ENCODE measurements at places on chromosomes 12 and 14. TPM values are rescaled to one million over a fixed set of nuclear protein-coding genes. Genes with fewer than 3 reads are reported as not detected.
A peak's percentile ranks its signal among the peaks of the same experiment; 100 is the strongest.

GRCh38 chr14:20769421-20769820, 1.2 kb downstream of the EDDM3B start:
- no peak for DNase-seq

GRCh38 chr12:100170313-100170858, 27.7 kb upstream of the BLTP3B start:
- no peak for DNase-seq

- peak; percentile 78 for DNase-seq
These were observed 10.2 kb upstream of the BHLHE41 start for GRCh38 chr12:26135010-26135420.

DNA sequence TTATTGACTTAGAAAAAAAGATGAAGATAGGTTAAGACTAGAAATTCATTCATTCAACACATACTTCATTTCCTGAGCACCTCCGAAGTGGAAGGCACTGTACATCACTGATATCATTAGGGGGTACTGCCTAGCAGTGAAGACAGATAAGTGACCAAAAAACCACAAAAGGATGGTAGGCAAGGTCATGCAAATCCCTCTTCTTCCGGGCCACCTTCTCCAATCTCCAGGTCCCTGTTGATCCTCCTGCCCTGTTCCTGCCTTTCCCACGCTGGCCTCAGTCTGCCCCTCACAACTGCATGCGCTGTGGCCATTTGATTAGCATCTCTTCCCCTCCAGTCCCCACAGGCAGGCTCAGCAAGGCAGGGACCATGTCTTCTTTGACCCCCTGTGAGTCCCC, 60.8 kb downstream of the SETD3 start:
- DNase-seq = no peak

DNA sequence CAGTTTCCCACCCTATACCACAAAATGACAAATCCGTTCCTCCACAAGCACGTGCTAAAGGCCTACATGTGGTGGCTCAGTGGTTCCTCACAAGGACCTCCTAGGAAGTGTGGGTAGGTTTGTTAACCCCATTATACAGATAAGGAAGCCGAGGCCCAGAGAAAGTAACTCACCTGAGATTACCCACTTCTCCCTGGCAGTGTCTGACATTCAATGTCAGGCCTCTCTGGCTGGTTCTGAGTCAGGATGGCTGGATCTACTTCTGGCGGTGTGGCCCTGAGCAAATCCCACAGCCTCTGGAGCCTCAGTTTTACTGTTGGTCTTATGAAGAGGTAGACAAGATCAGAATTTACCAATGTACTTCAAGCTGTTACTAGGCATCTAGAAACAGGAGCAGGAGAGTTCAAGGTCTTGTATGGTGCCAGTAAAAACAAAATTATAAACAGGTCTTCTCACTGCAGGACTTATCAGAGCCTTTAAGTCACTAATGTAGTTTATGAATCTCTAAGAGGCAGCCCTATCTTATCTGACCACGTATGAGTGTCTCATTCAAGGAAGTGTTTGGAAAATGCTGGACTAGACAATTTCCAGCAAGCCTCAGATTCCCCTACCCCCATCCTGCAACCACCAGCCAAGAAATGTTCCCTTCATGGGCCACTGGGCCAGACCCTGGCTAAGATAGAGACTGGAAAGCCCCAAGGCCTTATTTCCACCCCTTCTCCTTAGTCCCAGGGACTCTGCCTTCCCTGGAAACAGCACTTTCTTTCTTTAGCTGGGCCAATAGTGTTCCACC, 4.2 kb downstream of the HSPB8 start:
- peak; percentile 64 for DNase-seq

DNA sequence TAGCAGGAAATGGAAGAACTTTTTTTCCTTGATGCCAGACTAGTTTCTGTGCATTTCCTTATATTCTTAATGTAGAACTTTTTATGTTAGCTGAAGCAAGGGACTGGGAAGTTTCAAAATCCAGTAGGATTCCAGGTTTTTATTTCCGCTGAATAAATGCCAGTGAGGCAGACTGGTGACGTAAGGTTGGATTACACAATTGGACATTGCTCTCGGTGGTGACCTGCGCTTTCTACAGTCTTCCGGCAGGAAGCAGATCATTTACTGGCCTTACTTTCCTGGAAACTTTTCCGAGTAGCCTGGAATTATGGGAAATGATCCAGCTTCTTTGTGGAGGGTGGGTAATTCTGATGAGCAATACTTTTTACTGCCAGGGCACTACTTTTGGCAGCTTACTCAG, 3.6 kb downstream of the IFT43 start:
- DNase-seq = peak; percentile 80

GRCh38 chr14:89957376-89957775, 1.6 kb downstream of the TDP1 start:
- no peak for DNase-seq

DNA sequence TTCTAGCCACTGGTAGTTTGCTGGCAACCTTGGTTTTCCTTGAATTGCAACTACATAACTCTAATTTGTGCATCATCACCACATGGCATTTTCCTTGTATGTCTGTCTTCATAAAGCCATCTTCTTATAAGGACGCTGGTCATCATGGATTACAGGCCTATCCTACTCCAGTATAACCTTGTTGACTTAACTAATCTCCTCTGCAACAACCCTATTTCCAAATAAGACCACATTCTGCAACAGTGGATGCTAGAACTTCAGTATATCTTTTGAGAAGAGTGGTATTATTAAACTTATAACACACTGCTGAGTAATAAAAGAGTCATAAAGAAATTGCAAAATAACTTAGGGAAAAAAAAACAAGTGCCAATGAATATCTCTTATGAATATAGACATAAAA, 511.8 kb upstream of the FOXG1 start:
- DNase-seq = no peak

DNA sequence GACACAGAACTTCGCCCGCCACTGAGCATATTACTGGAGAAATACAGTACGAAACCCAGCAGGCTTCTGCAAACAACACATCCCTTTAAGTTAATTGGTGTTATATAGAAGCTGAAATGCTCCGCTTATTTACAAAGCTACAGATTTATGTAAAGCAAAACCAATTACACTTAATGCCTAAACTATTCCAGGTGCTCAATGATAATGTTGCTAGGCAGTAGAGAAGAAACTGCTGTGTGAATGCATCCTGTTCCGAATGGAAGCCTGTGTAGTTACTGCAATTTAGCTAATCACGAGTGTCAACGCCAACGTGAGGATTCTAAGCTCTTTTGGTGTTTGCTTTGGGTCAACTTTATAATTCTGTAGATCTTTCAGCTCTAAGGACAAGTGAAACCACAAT, 89.8 kb downstream of the SLC15A5 start:
- DNase-seq = no peak

GRCh38 chr12:11577658-11578260, 71.7 kb upstream of the ETV6 start:
- peak; percentile 31 for DNase-seq

DNA sequence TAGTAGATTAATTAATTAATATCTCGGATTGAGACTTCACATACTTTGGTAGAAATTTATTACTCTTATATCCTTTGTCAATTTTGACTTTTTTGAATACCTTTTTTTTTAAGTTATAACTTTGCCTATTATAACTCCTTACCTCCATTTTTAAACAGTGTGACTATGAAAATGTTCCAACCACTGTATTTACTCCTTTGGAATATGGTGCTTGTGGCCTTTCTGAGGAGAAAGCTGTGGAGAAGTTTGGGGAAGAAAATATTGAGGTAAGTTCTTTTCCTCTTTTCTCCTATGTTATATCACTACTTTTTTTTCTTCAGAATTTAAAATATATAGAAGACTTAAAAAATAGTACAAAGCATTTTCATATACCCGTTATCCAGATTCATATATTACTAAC, 27.8 kb downstream of the EID3 start:
- no peak for DNase-seq

GRCh38 chr12:55935738-55936151, 4.8 kb downstream of the DGKA start:
- no peak for DNase-seq

GRCh38 chr12:34347367-34347766, 325.1 kb downstream of the ALG10 start:
- no peak for DNase-seq

- DNase-seq = no peak
These were observed 184.3 kb upstream of the USP15 start for GRCh38 chr12:62075870-62076269.

GRCh38 chr14:55031190-55031589, 4.2 kb downstream of the SOCS4 start:
- no peak for DNase-seq

GRCh38 chr12:48216785-48217184, 13.7 kb upstream of the OR10AD1 start:
- no peak for DNase-seq

DNA sequence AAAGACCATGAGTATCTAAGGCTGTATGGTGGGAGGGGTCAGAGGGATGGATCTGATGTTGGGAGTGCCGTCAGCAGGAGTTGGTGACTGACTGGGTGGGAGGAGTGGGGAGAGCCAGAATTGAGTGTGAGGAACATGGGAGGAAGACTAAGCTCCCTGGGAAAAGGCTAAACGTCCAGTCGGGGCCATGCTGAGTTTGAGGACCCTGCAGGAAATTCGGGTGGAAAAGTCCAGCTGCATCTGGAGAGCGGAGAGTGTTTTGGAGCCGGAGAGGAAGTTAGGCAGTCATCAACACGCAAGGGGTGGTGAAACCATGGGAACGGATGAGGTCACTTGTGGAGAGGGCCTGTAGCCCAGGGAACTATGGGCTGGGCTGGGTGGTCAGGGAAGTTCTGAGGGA, 60.9 kb downstream of the ELK3 start:
- DNase-seq = peak; percentile 43

GRCh38 chr12:60421741-60422140, 825.9 kb downstream of the SLC16A7 start:
- peak; percentile 1 for DNase-seq

GRCh38 chr14:90969531-90970166, 90.8 kb downstream of the RPS6KA5 start:
- DNase-seq = peak; percentile 8

GRCh38 chr14:60222820-60223219, 26.2 kb upstream of the PPM1A start:
- DNase-seq = no peak

DNA sequence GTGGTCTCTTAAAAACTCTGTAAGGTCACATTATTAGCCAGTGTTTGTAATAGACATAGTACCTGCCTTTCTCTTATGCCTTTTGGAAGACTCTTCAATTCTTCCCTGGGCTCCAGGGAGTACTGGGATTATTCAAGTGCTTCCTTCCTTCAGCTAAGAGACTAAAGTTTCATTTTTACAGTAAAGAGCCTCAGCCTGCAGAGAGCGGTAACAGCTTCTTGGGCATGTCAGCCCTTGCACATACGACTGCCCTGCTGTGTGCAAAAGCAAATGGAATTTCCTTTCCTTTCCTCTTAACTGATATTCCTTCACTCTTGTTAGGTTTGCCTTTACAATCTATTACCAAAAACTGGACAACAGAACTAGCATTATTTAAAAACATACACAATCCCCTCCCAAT, 32.9 kb upstream of the AMIGO2 start:
- DNase-seq = no peak

DNA sequence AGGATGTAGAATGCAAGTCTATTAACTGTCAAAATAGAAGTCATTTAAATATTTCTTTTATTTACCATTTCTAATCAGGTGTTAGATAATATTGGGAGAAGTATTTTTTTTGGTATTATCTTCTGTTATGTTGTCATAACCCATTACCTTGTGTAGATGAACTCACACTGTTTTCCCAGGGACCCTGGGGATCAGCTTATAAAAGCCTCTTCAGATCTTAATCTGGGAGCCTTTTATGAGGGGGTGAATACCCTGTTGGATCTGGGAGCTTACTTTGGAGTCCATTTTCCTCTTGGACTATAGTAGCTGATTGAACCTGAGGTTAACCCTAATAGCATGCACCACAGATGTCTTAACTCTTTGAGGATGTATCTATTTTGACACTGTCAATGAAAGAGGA, 176.3 kb upstream of the ATP2B1 start:
- DNase-seq = no peak

DNA sequence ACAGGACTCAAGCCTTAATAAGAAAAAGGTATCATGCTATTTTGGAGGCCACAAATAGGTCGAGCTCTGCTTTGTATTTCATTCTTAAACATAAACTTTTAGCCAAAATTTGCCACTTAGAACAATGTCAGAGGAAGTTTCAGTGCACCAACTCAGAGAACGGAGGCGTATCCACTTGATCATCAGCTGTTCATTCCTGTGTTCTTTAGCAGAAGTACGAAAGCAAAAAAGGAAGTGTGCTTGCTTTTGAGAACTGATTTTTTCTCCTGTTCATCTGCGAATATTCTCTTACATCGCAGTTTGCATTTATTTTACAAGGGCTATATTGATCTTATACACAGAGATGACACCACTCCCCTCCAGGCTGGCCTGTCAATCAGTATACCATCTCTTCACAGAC, 188.6 kb upstream of the SOX5 start:
- DNase-seq = no peak

DNA sequence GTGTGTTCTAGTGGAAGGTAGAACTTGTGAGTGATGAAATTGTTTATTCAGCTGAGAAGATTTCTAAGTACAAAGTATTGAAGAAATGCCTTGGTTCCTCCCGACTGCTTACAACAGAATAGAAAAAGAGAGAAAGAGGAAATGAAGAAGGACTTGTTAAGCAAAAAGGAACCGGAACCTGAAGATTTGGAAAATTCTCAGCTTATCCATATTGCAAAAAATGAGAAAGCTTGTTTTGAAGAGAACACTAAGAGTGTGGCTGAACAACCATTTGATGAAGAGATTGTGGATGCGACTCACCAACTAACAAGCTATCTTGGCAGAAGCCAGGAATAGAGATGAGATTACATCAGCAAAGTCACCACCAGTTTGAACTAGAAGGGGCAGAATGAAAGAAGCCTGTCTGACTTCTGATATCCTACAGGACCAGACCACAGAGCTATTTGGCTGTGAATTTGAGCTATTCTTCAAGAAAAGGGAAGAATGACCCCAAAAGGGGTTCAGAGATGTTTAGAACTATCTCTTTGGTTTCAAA, 15.1 kb downstream of the NDUFA9 start:
- DNase-seq = peak; percentile 49

GRCh38 chr12:52389313-52390207, 4.1 kb upstream of the KRT84 start:
- peak; percentile 49 for DNase-seq

Gene SLCO1C1
- total RNA-seq = not detected

Gene CHST11
- total RNA-seq = 30.2 TPM

Gene TDRD9
- total RNA-seq = not detected

Gene SLC25A47
- total RNA-seq = not detected

Gene MLF2
- total RNA-seq = 316 TPM

Gene NINJ2
- not detected for total RNA-seq
